ENCODE measurements at places on chromosomes 12 and 14. TPM values are rescaled to one million over a fixed set of nuclear protein-coding genes. Genes with fewer than 3 reads are reported as not detected.

- H3K4me3 ChIP-seq, result no peak overlapping the region
- H3K4me1 ChIP-seq, result no peaks in the 10 kb centered on the region
- no peaks in the 10 kb centered on the region for H3K27me3 ChIP-seq
- H3K27ac ChIP-seq, result no peak overlapping the region
Observed at GRCh38 chr14:29016050-29016900, 249.7 kb downstream of the FOXG1 start.

DNA sequence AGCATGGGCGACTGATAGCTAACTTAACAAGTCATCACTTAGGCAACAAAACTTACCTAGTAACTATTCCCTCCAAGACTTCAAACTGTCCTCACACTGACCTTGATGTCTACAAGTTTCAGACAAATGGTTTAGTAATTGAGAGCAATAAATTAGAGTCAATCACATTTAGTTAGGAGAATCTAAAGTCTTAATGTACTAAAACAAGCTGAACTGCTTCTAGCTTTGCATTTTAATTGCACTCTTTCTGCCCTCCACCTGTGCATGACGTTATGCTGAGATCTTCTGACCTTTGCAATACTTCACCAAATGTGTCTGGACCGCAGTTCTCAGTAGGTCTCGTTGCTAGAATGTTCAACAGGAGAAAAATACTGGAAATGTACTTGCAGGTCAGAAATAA is 158.0 kb downstream of the PIK3C2G start:
- H3K4me3 ChIP-seq, result no peak overlapping the region
- no peak overlapping the region for H3K27ac ChIP-seq
- no peaks in the 10 kb centered on the region for H3K27me3 ChIP-seq
- H3K36me3 ChIP-seq, result no peaks in the 10 kb centered on the region

DNA sequence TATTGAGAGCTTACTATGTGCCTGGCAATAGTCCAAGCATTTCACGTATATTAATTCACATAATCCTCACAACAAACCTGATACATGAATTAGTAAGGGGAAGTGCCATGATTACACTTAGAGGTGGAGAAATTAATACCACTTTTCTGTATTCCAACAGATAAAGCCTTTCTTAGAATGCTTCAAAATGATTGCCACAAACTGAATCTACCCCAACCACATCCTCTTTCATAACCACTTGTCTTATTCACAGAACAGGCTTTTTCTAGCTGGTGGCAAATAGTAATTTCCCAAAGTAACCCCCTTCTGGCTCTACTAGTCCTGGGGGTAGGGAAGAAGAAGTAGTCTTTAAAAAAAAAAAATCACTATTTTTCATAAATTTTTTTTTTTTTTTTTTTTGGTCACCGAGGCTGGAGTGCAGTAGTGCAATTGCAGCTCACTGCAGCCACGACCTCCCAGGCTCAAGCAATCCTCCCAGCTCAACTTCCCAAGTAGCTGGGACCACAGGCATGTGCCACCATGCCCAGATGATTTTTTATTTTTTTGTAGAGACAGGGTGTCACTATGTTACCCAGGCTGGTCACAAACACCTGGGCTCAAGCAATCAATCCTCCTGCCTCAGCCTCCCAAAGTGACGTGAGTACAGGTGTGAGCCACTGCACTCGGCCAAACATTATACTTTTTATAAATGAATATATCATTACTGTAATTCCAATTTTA is 59.0 kb upstream of the ARID2 start:
- H3K4me1 ChIP-seq, result peaks cover 12% of the 10 kb centered on the region
- H3K4me3 ChIP-seq, result no peak overlapping the region
- no peaks in the 10 kb centered on the region for H3K36me3 ChIP-seq
- H3K27me3 ChIP-seq, result no peaks in the 10 kb centered on the region
- no peak for DNase-seq

- no peak for DNase-seq
- no peaks in the 10 kb centered on the region for H3K4me1 ChIP-seq
- H3K27me3 ChIP-seq, result no peaks in the 10 kb centered on the region
- H3K36me3 ChIP-seq, result no peaks in the 10 kb centered on the region
- H3K4me3 ChIP-seq, result no peak overlapping the region
- no peak overlapping the region for H3K27ac ChIP-seq
Observed at GRCh38 chr12:53616950-53617349, 9.2 kb downstream of the ATF7 start.

DNA sequence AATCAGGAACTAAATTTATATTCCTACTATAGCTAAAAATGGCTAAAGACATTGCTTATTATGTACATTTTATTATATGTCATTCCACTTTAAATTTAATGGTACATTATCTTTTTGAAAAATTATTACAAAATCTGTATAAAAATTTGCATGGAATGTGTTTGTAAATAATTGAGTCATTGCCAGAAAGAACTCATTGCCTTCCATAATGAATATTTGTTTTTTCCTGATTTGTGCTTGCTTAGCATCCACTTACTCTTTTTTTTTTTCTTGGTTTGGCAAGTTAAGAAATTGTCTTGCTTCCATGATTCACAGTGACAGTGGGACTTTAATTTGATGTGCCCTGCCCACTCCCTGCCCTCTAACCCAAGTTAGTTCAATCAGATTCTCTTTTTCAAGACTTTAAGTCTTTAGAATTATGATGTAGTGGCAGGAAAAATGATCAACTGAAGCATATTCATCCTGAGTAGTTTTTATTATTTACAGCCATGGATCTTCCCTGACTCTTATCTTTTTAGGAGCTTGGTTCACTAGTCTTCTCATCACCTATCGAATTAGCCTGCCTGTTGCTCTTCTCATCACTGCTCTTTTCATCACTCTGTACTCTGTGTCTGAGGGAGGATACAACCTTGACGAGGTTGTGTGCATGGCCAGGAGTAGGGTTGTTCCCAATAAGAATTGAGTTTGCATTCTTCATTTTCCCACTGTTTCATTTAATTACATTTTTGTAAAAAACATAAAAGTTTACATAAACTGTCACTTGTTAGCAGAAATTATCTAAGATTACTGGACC is 442.0 kb downstream of the BTG1 start:
- no peak overlapping the region for H3K4me3 ChIP-seq
- H3K27me3 ChIP-seq, result no peaks in the 10 kb centered on the region
- no peak for DNase-seq
- no peak overlapping the region for H3K27ac ChIP-seq
- no peaks in the 10 kb centered on the region for H3K36me3 ChIP-seq

The GLIPR1L2 gene
- 0.33 TPM for total RNA-seq

- H3K4me3 ChIP-seq, result no peak overlapping the region
- H3K27ac ChIP-seq, result no peak overlapping the region
- H3K27me3 ChIP-seq, result no peaks in the 10 kb centered on the region
- DNase-seq, result no peak
- no peaks in the 10 kb centered on the region for H3K4me1 ChIP-seq
Observed at GRCh38 chr12:108449478-108449877, 65.6 kb upstream of the FICD start.

The MDGA2 gene
- total RNA-seq, result not detected

DNA sequence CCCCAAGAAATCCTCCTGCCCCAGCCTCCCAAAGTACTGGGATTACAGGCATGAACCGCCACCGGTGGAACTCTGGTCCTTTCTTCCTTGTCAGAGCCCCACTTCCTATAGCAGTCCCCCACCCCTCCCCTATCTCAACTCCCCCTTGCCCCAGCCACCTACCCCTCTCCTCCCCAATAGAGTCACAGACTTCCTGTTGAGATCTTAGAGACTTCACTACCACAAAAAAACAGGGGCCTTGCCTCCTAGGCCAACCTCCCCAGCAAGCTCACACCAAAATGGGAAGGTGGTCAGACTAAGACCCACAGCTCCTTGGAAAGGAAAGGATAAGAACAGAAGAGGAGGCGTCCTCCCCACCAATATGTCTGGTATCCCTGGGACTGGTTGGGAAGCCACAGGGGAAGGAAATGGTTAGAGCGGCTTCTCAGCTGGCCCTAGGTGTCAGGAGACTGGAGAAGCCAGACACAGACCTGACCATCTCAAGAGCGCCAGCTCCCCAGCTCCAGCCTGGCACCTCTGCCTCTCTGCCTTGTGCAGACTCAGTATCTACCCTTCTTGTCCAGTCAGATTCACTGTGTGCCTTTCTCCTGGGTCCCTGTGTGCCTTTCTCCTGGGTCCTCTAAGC is 8.5 kb downstream of the ITGB7 start:
- no peaks in the 10 kb centered on the region for H3K4me1 ChIP-seq
- no peak for DNase-seq
- H3K27me3 ChIP-seq, result no peaks in the 10 kb centered on the region
- no peak overlapping the region for H3K27ac ChIP-seq
- H3K4me3 ChIP-seq, result no peak overlapping the region
- H3K36me3 ChIP-seq, result no peaks in the 10 kb centered on the region

- no peak for DNase-seq
- no peak overlapping the region for H3K4me3 ChIP-seq
- H3K4me1 ChIP-seq, result peaks cover 2% of the 10 kb centered on the region
- H3K27ac ChIP-seq, result no peak overlapping the region
- no peaks in the 10 kb centered on the region for H3K36me3 ChIP-seq
- no peaks in the 10 kb centered on the region for H3K27me3 ChIP-seq
Observed at GRCh38 chr14:49959822-49960408, 67.0 kb downstream of the ARF6 start.

DNA sequence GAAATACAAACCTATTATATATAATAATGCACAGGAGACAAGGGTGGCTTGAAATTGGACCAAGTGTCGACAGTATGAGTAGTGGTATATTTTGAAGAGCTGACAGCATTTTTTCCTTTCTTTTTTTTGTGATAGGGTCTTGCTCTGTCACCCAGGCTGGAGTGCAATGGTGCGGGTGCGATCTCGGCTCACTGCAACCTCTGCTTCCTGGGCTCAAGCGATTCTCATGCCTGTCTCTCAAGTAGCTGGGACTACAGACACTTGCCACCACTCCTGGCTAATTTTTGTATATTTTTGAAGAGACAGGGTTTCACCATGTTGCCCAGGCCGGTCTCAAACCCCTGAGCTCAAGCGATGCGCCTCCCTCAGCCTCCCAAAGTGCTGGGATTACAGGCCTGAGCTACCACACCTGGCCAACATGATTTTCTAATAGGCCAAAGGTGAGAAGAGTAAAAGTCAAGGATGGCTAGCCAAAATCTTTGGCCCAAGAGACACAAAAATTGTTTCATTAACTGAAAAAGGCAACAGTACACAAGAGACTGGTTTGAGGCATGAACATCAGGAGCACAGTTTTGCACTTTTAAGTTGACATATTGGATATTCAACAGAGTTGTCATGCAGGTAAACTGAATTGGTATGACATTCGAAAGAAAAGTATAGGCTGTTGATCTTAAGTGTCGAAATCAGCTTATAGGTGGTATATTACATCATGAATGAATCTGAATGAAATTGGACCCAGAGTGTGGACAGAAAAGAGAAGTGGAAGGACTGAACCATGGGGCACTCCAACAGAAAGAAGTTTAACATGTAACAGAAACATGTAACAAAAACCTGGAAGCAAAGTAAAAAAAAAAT is 12.5 kb downstream of the HNRNPC start:
- no peak overlapping the region for H3K4me3 ChIP-seq
- no peak for DNase-seq
- peaks cover 10% of the 10 kb centered on the region for H3K36me3 ChIP-seq
- no peak overlapping the region for H3K27ac ChIP-seq
- H3K4me1 ChIP-seq, result peaks cover 22% of the 10 kb centered on the region

The STXBP6 gene
- 4.5 TPM for total RNA-seq

DNA sequence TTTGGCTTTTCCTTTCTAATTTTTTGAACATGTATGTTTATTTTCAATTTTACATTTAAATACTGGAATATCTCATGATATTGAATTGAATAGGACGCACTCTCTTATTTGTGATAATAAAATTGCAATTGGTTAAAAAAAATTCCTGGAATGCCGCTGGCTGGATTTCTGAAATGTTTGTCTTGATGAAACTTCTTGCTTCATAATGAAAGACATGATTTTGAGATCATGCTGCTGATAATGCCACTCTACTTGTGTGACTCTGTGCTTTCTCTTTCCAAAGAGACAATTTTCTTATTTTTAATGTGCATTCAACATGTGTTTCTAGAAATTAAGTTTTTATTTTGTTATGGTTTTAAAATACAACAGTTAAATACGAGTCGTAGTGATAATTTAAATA is 465.7 kb upstream of the FAR2 start:
- H3K4me3 ChIP-seq, result no peak overlapping the region
- no peak for DNase-seq
- H3K27ac ChIP-seq, result no peak overlapping the region
- no peaks in the 10 kb centered on the region for H3K36me3 ChIP-seq

GRCh38 chr12:132477703-132478432 is 12.1 kb upstream of the FBRSL1 start:
- H3K27me3 ChIP-seq, result no peaks in the 10 kb centered on the region
- no peak overlapping the region for H3K27ac ChIP-seq
- no peaks in the 10 kb centered on the region for H3K4me1 ChIP-seq
- no peak for DNase-seq
- H3K4me3 ChIP-seq, result no peak overlapping the region

- DNase-seq, result peak; percentile 16
- no peaks in the 10 kb centered on the region for H3K36me3 ChIP-seq
- H3K27ac ChIP-seq, result no peak overlapping the region
- no peak overlapping the region for H3K4me3 ChIP-seq
- H3K4me1 ChIP-seq, result no peaks in the 10 kb centered on the region
Observed at GRCh38 chr14:31326111-31326510, 94.2 kb downstream of the HEATR5A start.

The KRT75 gene
- not detected for total RNA-seq

DNA sequence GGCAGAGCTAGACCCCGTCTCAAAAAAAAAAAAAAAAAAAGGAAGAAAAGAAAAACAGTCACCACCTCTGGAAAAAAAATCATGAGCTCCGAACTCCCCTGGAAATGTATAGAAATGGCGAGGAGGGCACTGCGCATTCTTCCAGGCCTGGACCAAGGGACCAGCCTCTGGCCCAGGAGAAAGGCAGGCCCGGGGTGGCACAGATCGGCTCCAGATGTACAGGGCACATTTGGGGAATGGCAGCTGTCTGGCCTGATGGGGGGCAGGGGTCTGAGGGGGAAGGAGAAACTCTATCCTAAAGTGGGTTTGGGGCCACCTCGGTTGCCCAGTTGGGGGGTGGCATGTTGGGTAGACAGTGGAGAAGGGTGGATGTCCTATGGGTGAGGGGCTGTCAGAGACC is 46.0 kb upstream of the EML1 start:
- no peak for DNase-seq
- H3K4me3 ChIP-seq, result no peak overlapping the region

The KRT83 gene
- not detected for total RNA-seq

- H3K27ac ChIP-seq, result no peak overlapping the region
- peaks cover 8% of the 10 kb centered on the region for H3K4me1 ChIP-seq
- H3K4me3 ChIP-seq, result peak overlapping the region; percentile 87
- no peaks in the 10 kb centered on the region for H3K27me3 ChIP-seq
- H3K36me3 ChIP-seq, result no peaks in the 10 kb centered on the region
Observed at GRCh38 chr12:92140896-92141536, 4.6 kb downstream of the BTG1 start.

GRCh38 chr12:88496891-88497371 is 83.3 kb downstream of the KITLG start:
- H3K36me3 ChIP-seq, result no peaks in the 10 kb centered on the region
- no peak overlapping the region for H3K4me3 ChIP-seq
- H3K27me3 ChIP-seq, result no peaks in the 10 kb centered on the region
- no peak overlapping the region for H3K27ac ChIP-seq

GRCh38 chr14:35553808-35554207 is 19.8 kb downstream of the INSM2 start:
- H3K27me3 ChIP-seq, result no peaks in the 10 kb centered on the region
- DNase-seq, result peak; percentile 76
- no peaks in the 10 kb centered on the region for H3K4me1 ChIP-seq
- H3K36me3 ChIP-seq, result no peaks in the 10 kb centered on the region
- no peak overlapping the region for H3K4me3 ChIP-seq
- H3K27ac ChIP-seq, result no peak overlapping the region

The ASCL1 gene
- total RNA-seq, result not detected
